ENCODE measurements at places on chromosomes 16 and 17.

- no peak for DNase-seq
Measured at GRCh38 chr17:78184868-78185267, 2.0 kb downstream of the TK1 start.

- DNase-seq, result peak; percentile 80
Measured at GRCh38 chr17:82668631-82669099, 20.4 kb upstream of the WDR45B start.

DNA sequence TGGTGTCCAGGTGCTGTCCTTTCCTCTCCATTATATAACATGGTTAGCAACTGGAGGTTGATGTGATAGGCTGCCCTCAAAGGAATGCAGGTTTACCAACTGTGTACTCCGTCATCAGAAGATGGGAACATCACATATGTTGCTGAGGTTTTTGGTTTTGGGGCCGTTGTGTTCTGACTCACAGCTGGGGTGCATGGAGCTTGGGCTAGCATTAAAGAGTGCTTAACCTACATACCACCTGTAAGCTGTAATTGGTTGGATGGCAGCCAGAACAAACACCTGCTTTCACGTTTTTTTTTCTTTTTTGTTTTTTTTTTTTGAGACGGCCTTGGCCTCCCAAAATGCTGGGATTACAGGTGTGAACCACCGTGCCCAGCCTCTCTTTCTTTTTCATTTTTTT, 20.9 kb downstream of the TMEM11 start:
- no peak for DNase-seq

- DNase-seq, result no peak
Measured at GRCh38 chr17:60902399-60902798, 224.7 kb downstream of the BCAS3 start.

DNA sequence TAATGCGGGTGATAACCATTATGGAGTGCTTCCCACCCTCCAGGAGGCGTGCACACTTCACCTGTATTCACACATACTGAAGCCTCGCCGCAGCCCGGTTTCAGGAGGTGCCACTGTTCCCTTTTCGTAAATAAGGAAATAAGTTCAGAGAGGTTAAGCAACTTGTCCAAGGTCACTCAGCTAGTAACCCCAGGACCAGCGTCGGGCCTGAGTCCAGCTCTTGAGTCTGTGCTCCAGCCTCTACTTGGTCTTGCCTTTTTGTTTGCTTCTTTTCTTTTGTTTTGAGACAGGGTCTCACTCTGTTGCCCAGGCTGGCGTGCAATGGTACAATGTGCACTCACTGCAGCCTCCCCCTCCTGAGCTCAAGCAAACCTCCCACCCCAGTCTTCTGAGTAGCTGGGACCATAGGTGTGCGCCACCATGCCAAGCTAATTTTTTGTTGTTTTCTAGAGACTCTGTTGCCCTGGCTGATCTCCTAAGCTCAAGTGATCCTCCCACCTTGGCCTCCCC, 63.5 kb upstream of the CIBAR2 start:
- DNase-seq, result no peak

DNA sequence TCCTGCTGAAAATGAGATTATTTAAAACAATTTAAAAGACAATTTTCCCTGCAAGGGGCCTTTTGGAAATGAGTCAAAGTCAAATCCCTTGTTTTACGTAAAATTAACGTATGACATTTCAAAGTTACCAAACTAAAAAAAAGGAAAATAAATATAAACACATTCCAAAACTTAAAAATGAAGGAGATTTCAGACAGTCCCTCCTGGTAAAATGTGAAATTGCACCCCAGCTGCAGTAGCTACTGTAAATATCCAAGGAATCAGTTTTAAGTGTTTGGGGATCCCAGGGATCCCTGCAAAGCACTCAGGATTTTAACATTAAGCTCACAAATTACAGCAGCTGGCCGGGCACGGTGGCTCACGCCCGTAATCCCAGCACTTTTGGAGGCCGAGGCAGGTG, 63.3 kb downstream of the NXN start:
- DNase-seq, result no peak

DNA sequence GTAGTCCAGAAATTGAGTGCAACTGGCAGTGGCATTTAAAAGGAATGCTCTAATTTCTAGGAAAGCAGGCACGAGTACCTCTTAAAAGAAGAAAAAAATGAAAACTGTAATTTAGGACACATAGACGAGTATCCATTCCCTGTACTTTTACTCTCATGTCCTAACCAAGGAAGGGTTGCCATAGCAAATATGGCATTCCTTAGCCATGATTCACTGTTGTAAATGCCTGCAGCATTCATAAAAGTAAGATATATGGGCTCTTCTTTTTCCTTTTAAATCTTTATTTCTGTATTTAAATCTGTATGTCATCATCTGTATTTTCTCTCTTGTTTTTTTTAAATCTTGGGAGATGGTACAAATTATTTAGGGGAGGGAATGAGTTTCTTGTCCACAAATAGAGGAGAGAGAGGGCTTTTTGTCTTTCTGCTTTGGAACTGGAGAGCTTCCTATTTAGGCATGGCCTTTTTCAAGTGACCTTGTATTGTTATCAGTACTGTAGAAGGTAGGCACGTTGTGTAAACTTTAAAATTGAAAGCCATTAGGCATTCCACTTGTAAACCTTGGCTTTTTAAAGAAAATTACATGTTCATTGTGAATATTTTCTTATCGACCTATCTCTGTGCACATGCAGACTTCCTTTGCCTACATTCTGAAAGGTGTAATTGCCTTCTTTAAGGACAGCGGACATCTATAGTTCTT, 50.0 kb downstream of the TENT4B start:
- peak; percentile 92 for DNase-seq

- DNase-seq, result no peak
Measured at GRCh38 chr17:3576970-3577369, 19.4 kb upstream of the TRPV3 start.

DNA sequence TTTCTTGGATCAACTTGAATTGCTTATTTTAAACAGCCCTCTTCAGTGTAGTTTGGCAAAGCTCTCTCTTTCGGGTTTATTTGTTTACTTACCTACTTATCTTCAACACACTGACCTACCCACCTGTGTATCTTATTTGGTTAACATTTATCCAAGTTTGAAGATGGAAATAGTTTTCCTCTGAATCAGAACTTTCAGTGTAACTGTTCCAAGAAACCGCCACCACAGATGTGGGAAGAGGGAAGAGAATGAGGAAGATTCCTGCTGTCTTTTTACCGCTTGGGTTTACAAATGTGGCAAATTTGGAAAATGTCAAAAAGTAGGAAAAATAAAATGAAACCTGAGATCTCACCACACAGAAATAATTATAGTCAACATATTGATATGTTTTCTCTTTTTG, 115.8 kb downstream of the MSI2 start:
- peak; percentile 45 for DNase-seq

DNA sequence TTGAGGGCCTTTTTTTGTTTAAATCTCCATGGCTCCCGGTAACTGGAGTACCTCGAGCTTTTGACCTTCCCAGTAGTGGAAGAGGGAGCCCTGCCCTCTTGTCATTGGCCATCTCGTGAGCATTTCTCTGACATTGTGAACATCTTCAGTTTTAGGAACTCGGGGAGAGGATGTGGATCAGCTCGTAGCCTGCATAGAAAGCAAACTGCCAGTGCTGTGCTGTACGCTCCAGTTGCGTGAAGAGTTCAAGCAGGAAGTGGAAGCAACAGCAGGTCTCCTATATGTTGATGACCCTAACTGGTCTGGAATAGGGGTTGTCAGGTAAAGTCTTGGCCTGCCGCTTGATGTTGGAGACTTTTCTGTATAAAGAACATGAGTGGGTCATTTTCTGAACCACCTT, 24.3 kb downstream of the NTAN1 start:
- DNase-seq, result no peak

GRCh38 chr17:15930426-15930825, 14.5 kb upstream of the ADORA2B start:
- DNase-seq, result no peak

DNA sequence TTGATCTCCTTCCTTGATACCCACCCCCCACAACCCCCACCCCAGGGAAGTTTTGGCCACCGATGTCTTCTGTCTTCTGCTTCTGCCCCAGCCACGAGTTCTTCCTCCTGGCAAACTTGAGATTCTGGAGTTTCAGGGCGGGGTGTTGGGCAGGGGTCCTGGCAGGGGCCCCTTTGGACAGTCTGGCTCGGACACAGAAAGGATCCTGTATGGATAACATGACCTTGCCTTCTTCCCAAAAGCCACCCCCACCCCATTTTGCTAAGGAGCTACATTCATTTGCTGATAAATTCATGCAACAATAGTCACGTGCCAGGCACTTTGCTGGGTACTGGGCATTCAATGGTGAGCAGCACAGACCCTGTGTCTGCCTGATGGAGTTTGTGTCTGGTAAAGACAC, 5.9 kb upstream of the COL1A1 start:
- no peak for DNase-seq

GRCh38 chr16:73046202-73046848, 1.6 kb downstream of the ZFHX3 start:
- DNase-seq, result no peak

DNA sequence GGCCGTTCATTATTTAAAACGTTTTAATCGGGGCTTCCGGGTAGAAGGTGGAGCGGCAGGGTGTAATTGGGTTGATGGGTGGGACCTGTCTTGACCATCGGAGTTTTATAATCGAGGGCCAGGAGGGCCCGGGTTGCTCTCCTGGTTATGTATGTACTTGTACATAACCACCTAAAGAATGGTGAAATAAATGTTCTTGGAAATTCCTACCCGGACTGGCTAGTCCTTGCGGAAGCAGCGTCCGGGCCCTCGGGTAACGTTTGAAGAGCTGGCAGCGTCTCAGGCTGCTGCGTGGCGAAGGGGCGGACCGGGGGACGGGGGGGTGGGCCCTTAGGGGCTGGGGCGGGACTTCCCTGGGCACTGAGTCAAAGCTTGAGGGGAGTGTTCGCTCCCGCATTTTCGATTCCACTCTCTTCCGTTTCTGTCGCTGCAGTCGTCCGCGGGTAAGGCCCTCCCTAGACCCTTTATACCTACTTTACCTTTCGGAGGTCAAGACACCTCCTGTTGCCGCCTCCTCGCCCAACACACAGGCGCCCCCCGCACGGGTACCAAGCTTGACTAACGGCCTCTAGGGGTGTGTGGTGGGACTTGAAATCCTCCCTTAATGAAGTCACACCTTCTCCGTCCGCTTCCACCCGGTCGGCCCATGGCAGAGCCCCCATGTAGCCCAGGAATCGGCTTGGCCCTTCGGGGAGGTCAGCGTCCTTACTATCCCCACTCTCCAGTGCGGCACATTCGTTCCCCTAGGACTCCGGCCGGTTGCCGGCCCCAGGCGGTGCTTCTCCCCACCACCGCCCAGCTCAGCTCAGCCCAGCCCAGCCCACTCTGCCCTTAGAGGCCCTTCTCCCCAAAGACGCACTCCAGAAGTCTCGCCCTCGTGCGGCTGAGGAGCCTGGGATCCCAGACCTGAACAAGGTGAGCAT, at the start of gene TMEM106A:
Gene TMEM106A (plus strand): TSS at position 396 of the 923 bp plus-strand sequence. CDS start 1,167 bp downstream, outside the sequence.
- peak; percentile 91 for DNase-seq

DNA sequence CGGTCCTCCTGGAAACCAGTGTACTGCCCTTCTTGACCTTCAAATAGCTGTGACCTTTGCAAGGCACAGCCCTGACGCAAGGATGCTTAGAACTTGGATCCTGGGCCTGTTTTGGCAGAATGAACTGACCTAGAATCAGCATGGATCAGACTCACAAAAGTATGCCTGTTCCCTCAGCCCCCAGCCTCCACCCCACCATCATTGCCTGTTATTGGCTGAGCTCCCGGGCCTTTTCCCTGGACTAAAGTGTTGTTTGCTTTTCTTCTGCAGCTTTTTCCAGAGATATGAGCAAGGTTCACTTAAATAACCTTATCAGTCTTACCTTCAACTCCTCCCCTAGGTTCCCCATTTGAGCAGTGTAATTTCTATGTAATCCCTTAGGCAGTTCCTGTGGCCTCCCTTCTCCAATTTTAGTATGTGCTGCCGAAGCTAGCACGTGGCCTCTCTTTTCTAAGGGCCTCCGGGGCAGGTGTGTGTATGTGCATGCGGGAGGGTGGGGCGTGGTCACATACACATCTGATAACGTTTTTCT, 347.4 kb downstream of the MAF start:
- no peak for DNase-seq

GRCh38 chr16:29700253-29700987, 21.4 kb downstream of the QPRT start:
- DNase-seq, result peak; percentile 86

DNA sequence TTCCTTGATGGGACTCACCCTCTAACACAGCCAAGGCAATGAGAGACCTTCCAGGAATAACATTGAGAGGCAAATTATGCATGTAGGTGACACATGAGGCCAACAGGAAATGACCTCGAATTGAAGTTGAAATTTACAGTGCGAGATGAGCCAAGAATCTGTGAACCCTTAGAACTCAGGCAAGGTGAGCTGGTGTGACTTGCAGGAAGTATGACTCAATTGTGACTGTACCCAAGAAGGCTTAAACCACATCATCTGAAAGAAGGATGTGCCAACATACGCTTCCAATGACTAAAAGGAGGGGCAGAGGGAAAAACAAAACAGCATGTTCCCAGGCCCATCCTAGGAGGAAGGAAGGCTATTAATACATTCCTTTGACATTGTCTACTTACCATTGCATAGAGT, 44.8 kb downstream of the PITPNC1 start:
- DNase-seq, result peak; percentile 82

- no peak for DNase-seq
Measured at GRCh38 chr17:18315562-18315922, 449 bp downstream of the SMCR8 start.

DNA sequence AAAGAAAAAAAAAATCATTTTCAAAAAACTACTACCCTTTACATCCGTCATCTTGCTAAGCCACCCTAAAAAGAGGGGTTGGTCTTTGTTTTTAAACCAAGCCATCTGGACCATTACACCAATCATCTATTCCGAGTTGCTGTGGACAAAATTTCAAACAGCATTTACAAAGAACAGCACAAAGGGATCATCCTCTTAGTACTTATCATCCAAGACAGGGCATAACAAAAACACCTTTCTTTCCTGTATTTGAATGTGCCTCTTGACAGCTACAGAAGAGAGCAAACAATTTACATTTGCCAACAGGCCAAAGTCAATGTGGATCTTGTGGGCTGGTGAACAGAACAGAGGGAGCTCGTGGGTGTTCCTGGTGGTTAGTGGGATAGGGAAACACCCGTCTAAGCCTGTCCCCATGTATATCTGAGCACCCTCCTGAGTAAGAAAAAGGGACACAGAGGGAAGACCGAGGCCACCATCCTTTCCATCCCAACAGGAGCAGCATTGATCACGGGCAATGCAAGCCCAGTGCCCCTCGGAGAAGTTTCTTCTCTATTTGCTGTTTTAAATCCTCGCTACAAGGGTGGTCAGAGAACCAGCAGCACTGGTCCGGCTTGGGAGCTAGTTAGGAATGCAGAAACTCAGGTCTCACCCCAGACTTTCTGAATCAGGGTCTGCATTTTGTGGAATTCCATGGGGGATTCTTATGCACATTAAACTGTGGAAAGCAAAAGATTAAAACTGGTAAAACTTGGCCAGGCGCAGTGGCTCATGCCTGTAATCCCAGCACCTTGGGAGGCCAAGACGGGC, 1.9 kb downstream of the SLC39A11 start:
- DNase-seq, result no peak

DNA sequence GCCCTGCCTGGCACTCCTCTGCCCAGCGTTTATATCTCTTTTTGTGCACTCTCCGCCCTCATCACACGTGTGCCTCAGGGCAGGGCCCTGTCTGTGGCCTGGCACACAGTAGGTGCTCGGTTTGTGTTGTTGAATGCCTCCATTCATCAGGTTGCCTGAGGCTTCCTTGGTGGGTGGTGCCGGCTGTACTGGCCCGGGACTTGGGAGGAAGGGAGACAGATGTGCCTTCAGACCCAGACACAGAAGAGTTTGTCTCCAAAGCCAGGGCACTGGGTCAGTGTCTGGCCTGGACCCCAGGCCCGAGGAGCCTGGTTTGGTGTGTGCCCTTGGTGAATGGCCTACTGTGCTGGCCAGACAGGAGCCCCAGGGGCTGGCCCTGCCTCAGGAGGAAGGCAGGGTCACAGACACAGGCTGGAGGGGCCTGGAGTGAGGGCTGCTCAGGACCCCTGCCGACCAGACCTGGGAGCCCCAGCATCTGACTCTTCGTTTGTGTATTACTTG, 71.6 kb downstream of the RAI1 start:
- no peak for DNase-seq
